ENCODE measurements at places on chromosomes 4 and X. TPM values are rescaled to one million over a fixed set of nuclear protein-coding genes. Genes with fewer than 3 reads are reported as not detected.

GRCh38 chr4:81806485-81806884 is 334.8 kb upstream of the RASGEF1B start:
- no peak overlapping the region for H3K27ac ChIP-seq
- H3K4me3 ChIP-seq, result no peak overlapping the region
- no peaks in the 10 kb centered on the region for H3K4me1 ChIP-seq
- DNase-seq, result no peak

DNA sequence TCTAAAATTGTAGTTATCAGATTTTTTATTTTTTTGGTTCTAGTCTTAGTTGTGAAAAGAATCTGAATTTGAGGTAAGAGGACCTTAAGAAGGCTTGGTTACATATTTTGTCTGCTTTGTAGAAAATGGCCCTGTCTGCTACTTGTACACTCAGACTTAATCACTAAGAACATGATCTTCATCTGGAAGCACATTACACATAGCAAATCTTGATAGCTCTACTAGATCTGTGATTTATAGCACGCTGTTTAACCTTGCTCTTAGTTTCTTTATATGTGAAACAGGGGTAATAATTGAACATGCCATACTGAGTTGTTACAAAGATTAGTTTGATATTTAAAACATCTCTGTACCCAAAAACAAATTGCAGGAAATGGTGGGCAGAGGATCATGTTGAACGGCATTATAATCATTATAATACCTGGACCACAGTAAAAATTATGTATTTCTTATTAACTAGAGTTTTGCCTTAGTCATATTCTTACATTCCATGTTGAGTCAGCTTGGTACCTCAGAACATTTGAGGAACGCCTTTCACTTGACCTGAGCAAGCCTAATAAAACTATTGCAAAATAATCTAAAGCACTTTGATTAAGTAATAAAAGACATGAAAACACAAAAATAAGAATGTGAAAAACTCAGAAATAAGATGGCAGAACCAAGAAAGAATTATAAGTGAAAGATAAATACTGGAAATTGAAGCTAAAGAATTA is 738.0 kb upstream of the AADAT start:
- no peaks in the 10 kb centered on the region for H3K4me1 ChIP-seq
- H3K4me3 ChIP-seq, result no peak overlapping the region
- no peaks in the 10 kb centered on the region for H3K27me3 ChIP-seq
- no peak overlapping the region for H3K27ac ChIP-seq
- DNase-seq, result no peak

The GAGE12F gene
- total RNA-seq, result not detected

GRCh38 chrX:68681443-68681941 is 34.0 kb downstream of the STARD8 start:
- no peaks in the 10 kb centered on the region for H3K36me3 ChIP-seq
- H3K4me1 ChIP-seq, result no peaks in the 10 kb centered on the region
- H3K27me3 ChIP-seq, result no peaks in the 10 kb centered on the region
- no peak overlapping the region for H3K27ac ChIP-seq

DNA sequence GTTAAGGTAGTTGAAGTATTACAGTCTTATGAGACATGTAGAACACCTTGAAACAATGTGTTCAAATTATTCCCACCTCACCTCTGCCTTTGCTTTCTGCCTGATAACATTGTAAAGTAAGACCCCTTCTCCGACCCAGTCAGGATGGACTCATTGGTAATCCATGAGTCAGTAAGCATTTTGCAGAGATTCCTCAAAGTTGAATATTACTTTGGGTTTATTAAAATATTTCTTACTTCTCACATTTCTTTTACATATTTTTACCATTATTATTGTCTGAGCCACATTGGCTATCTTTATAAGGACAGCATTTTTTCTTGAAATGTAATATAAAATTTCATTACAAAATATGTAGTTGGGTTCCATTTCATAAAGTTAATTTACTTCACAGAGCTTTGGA is 201.6 kb downstream of the BMPR1B start:
- no peaks in the 10 kb centered on the region for H3K36me3 ChIP-seq
- no peaks in the 10 kb centered on the region for H3K4me1 ChIP-seq
- no peaks in the 10 kb centered on the region for H3K27me3 ChIP-seq
- H3K4me3 ChIP-seq, result no peak overlapping the region
- no peak for DNase-seq

DNA sequence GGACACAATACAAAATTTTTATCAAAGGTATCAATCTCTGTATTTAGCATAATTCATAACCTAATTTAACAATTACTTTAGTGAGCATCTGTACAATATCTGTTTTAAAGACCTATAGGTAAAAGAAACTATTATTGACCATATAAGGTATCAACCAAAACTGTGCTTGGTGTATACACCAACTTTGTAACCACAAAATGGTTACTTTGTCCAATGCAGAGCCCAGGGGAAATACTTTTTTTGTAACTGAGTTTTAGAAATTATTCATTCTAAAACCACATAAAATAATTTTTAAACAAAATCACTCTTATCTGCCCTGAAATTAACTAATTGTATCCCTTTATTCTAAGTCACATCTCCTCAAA is 5.0 kb downstream of the CXXC4 start:
- H3K27ac ChIP-seq, result peak overlapping the region; percentile 90
- H3K4me1 ChIP-seq, result no peaks in the 10 kb centered on the region
- no peaks in the 10 kb centered on the region for H3K27me3 ChIP-seq
- DNase-seq, result no peak
- H3K4me3 ChIP-seq, result no peak overlapping the region
- no peaks in the 10 kb centered on the region for H3K36me3 ChIP-seq

- no peaks in the 10 kb centered on the region for H3K36me3 ChIP-seq
- H3K4me1 ChIP-seq, result peaks cover 9% of the 10 kb centered on the region
- DNase-seq, result peak; percentile 55
- H3K27me3 ChIP-seq, result no peaks in the 10 kb centered on the region
- H3K4me3 ChIP-seq, result peak overlapping the region; percentile 84
These were observed 464 bp downstream of the RAP1GDS1 start for GRCh38 chr4:98261405-98262291.

DNA sequence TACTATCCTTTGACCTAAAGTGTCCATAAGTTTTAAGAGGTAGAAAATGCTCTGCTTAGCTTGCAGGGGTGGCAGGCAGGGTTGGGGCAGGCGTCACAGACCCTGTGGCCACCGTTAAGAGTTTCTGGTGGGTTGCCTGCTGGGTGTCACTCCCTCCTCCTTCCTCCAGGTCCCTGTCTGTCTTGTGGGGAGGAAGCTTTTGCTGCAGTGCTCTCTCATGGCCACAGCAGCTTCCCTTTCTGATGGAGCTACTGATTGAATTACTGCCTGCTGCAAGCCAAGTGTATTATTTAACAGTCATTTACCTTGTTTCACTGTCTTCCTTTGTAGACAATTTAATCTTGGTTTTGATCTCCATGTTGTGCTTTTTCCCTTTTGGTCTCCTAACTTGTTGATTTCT is 384.6 kb downstream of the IDS start:
- no peak overlapping the region for H3K27ac ChIP-seq
- no peak overlapping the region for H3K4me3 ChIP-seq
- H3K36me3 ChIP-seq, result no peaks in the 10 kb centered on the region
- no peak for DNase-seq

GRCh38 chrX:147935156-147935758 is 23.5 kb downstream of the FMR1 start:
- no peak overlapping the region for H3K27ac ChIP-seq
- H3K36me3 ChIP-seq, result no peaks in the 10 kb centered on the region
- no peaks in the 10 kb centered on the region for H3K27me3 ChIP-seq
- H3K4me1 ChIP-seq, result no peaks in the 10 kb centered on the region
- DNase-seq, result no peak
- no peak overlapping the region for H3K4me3 ChIP-seq

The PAK3 gene
- 8.3 TPM for total RNA-seq

- no peaks in the 10 kb centered on the region for H3K36me3 ChIP-seq
- no peaks in the 10 kb centered on the region for H3K27me3 ChIP-seq
- H3K27ac ChIP-seq, result no peak overlapping the region
- no peak overlapping the region for H3K4me3 ChIP-seq
- no peaks in the 10 kb centered on the region for H3K4me1 ChIP-seq
These were observed 47.9 kb downstream of the TLR10 start for GRCh38 chr4:38734911-38735310.

The PPP2R3B gene
- 16.4 TPM for total RNA-seq

The SHROOM3 gene
- total RNA-seq, result 380 TPM

The MAGEA9 gene
- not detected for total RNA-seq

DNA sequence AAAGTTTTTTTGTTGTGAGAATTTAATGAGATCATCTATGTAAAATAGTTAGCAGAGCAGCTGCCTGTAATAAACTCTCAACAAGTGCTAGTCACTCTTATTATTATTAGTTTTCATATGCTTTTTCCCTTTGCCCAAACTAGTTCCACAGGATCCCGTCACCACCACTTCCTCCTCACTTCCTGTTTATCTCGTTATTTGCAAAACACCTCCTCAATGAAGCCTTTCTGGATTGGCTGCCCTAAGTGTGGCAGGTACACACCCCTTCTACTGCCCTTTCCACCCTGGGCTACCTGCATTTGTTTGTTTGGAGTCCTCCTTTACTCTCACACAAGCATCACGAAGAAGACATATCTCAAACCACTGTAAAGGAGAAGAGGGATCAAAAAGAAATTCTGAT is 54.4 kb upstream of the KLF3 start:
- DNase-seq, result no peak
- H3K4me3 ChIP-seq, result no peak overlapping the region
- no peak overlapping the region for H3K27ac ChIP-seq
- peaks cover 53% of the 10 kb centered on the region for H3K4me1 ChIP-seq
- no peaks in the 10 kb centered on the region for H3K36me3 ChIP-seq

DNA sequence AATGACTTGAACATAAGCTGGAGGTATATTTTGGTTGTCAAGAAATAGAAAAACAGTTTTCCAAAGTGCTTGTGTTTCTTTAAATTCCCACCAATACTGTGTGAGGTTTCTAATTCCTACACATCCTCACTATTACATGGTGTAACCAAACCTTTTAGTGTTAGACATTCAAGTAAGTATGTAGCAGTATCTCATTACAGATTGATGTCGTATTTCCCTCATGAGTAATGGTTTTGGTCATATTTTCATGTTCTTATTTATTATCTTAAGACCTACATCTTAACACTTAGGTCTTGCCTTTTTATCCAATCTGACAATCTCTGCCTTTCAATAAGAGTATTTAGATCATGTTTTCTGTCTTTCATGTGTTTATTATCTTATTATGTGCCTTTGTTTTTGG is 253.7 kb upstream of the ANXA10 start:
- no peaks in the 10 kb centered on the region for H3K4me1 ChIP-seq
- no peak for DNase-seq
- no peaks in the 10 kb centered on the region for H3K36me3 ChIP-seq
- H3K27ac ChIP-seq, result no peak overlapping the region
- no peak overlapping the region for H3K4me3 ChIP-seq

- no peaks in the 10 kb centered on the region for H3K27me3 ChIP-seq
- H3K27ac ChIP-seq, result no peak overlapping the region
- H3K36me3 ChIP-seq, result peaks cover 34% of the 10 kb centered on the region
These were observed 56.3 kb downstream of the PKD2 start for GRCh38 chr4:88063634-88064296.

The GPR82 gene
- total RNA-seq, result 0.88 TPM

DNA sequence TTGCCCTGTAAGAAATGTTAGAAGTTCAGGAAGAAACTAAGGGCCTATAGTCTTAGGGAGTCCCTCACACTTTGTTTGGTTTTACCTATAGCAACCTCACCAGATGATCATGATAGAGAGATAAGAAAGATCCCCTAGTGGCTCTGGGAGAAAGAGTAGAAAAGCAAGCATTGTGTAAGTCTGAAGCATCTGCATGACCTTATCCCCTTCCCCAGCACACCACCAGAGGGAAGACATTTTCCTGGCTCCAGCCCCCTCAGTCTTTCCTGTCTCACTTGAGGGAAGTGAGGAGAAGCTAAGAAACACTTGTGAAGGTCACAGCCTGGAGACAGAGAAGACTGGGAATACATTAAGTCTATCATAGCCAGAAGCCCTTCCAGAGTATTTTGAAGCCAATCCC is 154.0 kb downstream of the EVC2 start:
- DNase-seq, result no peak
- H3K4me3 ChIP-seq, result no peak overlapping the region
- H3K4me1 ChIP-seq, result no peaks in the 10 kb centered on the region
- no peaks in the 10 kb centered on the region for H3K27me3 ChIP-seq
- H3K36me3 ChIP-seq, result no peaks in the 10 kb centered on the region

GRCh38 chr4:105135785-105136184 is 10.9 kb upstream of the TET2 start:
- DNase-seq, result no peak
- no peak overlapping the region for H3K4me3 ChIP-seq
- no peak overlapping the region for H3K27ac ChIP-seq
- no peaks in the 10 kb centered on the region for H3K27me3 ChIP-seq
- H3K36me3 ChIP-seq, result no peaks in the 10 kb centered on the region
- no peaks in the 10 kb centered on the region for H3K4me1 ChIP-seq

DNA sequence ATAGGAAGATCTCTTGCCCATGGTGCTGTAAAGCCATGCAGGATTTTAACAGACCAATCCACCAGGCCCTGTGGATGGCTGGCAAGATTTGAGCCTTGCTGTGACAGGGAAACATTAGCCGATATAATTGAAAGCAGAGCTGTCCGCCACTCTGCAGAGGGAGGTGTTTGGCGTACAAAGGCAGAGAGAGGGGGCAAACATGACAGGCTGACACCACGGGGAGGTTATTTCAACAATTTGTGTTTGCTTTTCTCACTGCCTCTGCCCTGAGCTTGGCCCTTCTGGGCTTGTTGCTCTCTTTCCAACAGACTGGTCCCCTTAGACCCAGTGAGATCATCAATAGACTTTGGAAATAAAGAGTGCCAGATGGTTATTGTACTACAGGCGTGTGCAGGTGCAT is 59.4 kb downstream of the CLNK start:
- no peak overlapping the region for H3K4me3 ChIP-seq
- no peaks in the 10 kb centered on the region for H3K27me3 ChIP-seq
- DNase-seq, result no peak
- H3K4me1 ChIP-seq, result no peaks in the 10 kb centered on the region
- H3K27ac ChIP-seq, result no peak overlapping the region

DNA sequence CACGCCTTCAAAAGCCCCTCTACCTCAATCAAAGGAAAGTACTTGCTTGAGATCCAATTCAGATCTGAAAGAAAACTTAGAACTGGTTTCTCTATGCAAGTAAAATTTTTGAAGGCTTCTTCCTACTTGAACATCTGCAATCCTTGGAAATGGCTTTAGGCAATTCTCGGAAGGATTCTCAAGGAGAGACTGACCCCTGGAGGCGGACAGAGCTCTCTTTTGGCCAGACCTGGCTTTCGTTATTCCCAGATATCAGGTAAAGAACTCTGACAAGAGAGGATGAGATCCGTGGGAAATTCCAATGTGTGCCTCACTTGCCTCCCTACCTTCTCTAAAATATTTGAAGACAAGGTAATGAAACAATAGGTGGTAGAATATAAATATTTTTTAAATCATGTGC is 670.3 kb upstream of the FAM241A start:
- no peak overlapping the region for H3K4me3 ChIP-seq
- no peak overlapping the region for H3K27ac ChIP-seq
- DNase-seq, result peak; percentile 43
- H3K27me3 ChIP-seq, result no peaks in the 10 kb centered on the region

GRCh38 chr4:44725166-44725565 is 1.2 kb downstream of the GNPDA2 start:
- H3K27ac ChIP-seq, result no peak overlapping the region
- H3K4me1 ChIP-seq, result peaks cover 6% of the 10 kb centered on the region
- H3K27me3 ChIP-seq, result no peaks in the 10 kb centered on the region
